Stimulated activated CD8-positive, alpha-beta memory T cell treated with anti-CD3 and anti-CD28 coated beads, Interleukin-15, amount 100 ng/mL, for 48 hours (primary cell): ENCODE measurements at places on chromosomes 16 and 17.

GRCh38 chr17:39173080-39173479 lies 7.1 kb upstream of the ARL5C start:
- no peak for DNase-seq

DNA sequence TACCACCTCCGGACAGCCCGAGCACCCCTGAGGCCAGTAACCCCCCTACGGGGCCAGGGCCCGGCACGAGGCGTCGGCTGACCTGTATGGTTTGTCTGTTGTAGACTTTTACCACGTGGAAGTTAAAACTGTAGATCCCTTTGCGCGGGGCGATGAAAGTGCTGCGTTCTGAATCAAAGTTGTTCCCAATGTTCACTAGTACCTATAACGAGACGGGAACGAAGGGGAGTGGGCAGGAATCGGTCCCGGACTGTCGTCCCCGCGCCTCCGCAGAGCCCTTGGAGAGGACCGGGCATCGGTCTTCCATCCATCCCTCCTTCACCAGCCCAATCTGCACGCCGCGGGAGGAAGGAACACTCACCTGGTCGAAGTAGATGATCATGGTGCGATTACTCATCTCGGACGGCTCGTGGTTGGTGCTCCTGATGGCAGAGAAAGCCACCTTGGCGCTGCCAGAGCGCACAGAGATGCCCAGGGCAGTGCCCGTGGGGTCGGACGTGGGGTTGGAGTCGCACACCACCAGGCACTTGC lies 732 bp downstream of the CBLN1 start:
- no peak for DNase-seq

DNA sequence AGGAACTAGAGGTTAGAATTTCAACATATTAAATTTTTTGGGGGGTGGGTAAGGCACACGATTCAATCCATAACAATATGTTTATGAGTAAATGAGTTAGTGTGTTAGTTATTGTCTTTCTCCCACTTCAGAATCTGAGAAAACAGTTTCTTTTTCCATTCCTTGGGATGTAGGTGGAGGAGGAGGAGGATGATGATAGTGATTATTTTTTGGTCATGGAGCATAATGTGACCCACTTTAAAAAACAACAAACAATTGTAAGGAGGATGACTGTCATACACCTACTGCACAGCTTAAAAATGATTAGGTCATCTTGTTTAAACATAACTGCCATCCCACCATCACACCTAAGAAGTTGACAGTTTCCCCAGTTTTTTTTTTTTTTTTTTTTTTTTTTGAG lies 148.7 kb downstream of the CDRT15L2 start:
- no peak for DNase-seq

- no peak for DNase-seq
These were observed 292.4 kb upstream of the FOXF1 start for GRCh38 chr16:86217891-86218270.

GRCh38 chr16:1037394-1038257 lies 34.9 kb upstream of the SSTR5 start:
- no peak for DNase-seq

DNA sequence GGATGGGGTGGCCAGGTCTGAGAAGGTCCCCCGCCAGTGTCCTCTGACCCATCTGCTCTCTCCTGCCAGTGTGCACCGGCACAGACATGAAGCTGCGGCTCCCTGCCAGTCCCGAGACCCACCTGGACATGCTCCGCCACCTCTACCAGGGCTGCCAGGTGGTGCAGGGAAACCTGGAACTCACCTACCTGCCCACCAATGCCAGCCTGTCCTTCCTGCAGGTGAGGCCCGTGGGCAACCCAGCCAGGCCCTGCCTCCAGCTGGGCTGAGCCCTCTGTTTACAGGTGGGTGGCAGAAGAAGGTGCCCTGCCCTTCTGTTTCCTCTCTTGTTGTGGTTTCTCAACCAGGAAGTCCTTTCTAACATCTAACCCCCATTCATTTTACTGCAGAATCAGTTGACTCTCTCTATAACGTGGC lies 7.1 kb downstream of the ERBB2 start:
- DNase-seq: no peak

- DNase-seq: no peak
These were observed 34.8 kb downstream of the C17orf67 start for GRCh38 chr17:56798916-56799315.

GRCh38 chr16:49698453-49698815 lies 157.5 kb downstream of the ZNF423 start:
- no peak for DNase-seq

DNA sequence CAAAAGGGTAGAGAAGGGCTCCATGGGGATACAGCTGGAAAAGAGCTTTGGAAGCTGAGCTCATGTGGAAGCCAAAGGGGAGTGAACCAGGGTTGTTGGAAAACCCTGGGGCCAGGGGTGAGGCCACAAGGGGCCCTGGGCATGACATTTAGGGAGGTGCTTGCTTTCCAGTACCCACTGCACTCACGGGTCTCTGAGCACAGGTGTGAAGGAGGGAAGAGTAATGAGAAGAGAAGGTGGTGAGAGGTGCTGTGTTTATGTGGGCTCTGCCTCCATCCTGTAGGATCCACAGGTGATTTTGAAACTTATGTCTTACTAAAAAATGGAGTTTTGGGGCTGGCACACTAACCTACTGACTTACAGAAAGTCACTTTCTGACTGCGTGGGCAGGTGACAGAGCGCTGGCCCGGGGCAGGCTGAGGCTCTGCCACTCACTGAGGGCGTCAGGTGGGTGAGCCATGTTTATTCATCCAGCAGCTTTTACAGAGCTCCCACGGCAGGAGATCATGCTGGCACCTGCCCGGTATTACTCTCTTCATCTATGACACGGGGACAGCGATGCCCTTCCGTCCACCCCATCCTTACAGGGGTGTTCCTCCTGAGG lies 18.9 kb downstream of the KSR1 start:
- DNase-seq: no peak

DNA sequence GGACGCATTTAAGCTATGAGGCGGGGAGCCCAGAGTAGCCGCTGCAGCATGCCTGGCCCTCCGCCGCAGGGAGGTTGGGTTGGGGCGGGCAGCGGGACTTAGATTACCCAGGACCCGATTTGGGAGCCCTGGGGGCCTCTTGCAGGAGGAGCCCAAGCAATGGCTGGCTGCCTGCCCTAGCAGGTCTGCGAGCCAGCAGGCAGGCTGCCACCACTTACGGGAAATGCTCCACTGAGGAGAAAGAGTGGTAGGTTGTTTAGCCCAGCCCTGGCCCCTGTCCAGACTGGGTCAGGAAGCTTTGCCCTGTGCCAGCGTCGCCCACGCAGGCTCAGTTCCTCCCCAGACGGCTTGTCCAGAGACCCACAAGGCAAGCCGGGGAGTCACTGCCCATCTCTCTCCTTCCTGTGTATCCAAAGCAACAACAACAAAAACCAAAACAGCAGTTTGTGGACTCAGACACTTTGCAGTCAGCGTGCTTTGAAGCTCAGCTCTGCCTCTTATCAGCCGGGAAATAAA lies 10.3 kb upstream of the TVP23A start:
- no peak for DNase-seq

GRCh38 chr16:27529962-27530361 lies 19.8 kb downstream of the GTF3C1 start:
- DNase-seq: no peak

DNA sequence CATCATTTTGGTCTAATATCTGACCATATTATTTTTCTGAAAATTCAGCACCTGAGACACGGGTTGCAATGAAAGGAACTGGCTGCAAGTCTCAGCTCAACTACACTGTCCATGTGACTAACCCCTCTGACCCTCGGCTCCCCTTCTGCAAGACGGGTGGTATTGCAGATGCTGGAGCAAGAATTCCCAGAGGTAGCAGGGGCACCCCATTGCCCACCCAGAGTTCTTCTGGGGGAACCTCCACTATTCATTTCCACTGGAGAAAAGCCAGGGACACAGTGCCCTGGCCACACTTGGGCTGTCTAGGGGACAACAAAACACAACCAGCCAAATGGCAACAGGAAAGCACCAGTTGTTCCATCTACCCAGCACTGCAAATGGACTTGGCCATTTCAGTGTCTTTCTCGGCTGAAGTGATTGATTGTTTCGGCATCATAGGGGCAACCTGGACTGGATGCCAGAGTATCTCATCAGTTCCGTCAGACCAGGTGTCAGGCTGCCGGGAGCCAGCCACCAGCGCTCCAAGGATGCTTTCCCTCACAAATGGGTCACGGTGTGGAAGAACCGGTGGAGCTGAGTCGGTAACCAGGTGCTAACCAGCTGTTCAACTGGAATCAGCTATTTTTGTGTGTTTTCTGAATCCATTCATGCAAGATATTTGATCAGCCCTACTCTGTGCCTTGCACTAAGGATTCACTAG lies 58.1 kb downstream of the C16orf78 start:
- DNase-seq: no peak

GRCh38 chr17:1965556-1966273 lies 59.4 kb downstream of the RTN4RL1 start:
- no peak for DNase-seq

DNA sequence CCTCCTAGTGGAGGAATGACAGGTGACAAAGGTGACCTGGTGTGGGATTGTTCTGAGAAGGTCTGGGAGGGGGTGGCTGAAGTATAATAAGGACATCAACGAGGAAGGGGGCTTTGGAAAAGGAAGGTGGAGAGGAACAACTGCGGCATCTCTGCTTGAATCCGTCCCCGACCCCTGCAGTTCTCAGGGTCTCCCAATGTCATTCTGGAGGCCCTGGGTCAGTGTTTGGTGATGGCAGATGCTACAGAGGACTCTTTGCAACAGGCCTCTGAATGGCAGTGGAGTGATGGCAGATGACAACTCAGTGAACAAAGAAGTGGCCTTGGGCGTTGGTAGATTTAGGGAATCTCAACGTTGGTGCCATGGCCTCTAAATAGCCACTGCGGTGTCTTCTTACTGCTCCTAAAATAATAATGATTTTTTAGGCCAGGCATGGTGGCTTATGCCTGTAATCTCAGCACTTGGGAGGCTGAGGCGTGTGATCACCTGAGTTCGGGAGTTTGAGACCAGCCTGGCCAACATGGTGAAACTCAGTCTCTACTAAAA lies 1.3 kb downstream of the ENGASE start:
- no peak for DNase-seq

- DNase-seq: no peak
These were observed 11.9 kb upstream of the FAAP100 start for GRCh38 chr17:81563861-81564586.

DNA sequence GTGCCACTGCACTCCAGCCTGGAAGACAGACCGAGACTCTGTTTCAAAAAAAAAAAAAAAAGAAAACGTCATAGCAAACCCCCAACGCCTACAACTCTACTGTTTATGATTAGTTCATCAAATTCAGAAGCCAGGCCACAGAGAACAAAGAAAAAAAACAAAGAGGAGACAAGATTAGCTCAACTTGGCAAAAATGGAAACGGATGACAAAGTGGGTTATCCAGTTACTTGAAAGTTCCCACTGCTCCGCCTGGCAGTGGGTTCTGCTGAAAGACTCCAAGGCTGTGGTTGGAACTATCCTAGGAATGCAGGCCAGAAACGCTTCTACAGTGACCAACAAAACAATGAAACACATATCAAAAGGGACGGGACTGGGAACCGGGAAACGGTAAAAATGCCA lies 53.1 kb downstream of the MRM3 start:
- no peak for DNase-seq

DNA sequence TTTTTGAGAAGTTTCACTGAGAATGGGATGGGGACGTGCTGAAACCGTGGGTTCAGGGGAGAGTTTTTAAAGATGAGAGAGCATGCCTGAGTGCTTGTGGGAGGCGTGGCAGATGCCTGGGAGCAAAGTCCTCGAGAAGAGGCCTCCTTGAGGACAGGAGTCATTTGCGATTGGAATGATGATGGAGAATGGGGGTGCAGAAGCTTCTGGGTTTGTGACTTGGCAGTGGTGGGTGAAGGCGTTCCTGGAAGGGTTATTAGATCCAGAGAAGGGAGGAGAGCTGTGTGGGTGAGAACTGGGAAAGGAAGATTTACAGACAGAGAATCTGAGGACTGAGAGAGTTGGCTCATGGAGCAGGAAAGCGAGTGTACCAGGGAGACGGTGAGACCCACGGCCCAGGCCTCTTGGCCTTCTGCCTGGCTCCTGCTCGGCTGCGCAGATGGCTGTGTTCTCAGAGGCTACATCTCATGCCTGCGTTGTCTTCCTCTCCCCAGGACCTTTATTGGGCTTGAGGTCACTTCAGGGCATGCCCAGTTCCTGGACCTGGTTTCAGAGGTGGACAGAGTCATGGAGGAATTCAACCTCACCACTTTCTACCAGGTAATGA lies 8.6 kb upstream of the MMP15 start:
- no peak for DNase-seq

DNA sequence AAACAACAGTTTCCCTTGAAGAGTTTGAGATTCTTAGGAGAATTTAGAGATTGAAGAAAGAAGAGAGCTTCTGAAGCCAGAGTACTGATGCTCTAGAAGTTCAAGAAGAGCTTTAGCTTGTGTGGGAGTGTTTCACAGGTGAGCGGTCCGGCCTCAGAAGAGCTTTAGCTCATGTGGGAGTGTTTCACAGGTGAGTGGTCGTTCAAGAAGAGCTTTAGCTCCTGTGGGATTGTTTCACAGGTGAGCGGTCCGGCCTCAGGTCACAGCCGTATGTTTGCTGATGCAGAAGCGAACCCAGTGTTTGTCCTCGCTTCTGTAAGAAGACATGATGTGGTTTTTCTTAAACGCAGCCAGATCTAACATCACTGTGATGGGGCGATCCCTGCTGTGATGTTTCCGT lies 76.4 kb downstream of the SEC14L1 start:
- DNase-seq: no peak

- DNase-seq: no peak
These were observed 177.0 kb downstream of the HAPSTR1 start for GRCh38 chr16:9268446-9268845.

DNA sequence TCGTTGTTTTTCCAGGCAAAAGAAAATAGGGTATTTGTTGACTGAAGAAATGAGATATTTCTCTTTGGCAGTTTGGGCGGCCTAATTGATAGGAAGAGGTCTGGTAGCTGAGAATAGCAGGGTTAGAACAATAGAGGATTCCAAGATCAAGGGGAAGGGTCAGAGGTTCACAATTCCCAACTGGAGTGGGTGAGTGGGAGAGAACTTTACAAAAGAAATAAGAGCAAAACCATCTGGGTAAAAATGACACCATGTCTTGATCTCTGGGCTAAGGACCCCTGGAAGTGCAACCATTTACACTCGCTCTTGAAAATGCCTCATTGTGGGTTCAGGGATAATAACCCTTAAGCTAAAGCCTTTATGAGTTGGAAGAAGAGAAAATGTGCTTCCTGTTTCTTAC lies 180.5 kb downstream of the CDH13 start:
- DNase-seq: no peak

GRCh38 chr16:69064764-69065313 lies 40.6 kb upstream of the HAS3 start:
- DNase-seq: no peak
